Naive thymus-derived CD8-positive, alpha-beta T cell (primary cell): ENCODE measurements at places on chromosomes 2 and 18. TPM values are rescaled to one million over a fixed set of nuclear protein-coding genes. Genes with fewer than 3 reads are reported as not detected.

The MAB21L4 gene
- not detected for total RNA-seq

The AKAIN1 gene
- not detected for total RNA-seq

The MYO7B gene
- total RNA-seq, result 0.58 TPM

The UGT1A9 gene
- not detected for total RNA-seq

The ABHD1 gene
- 2.7 TPM for total RNA-seq

The SMAD7 gene
- total RNA-seq, result 32.5 TPM

GRCh38 chr18:47168913-47169312, 7.3 kb downstream of the IER3IP1 start:
- no peak for DNase-seq

DNA sequence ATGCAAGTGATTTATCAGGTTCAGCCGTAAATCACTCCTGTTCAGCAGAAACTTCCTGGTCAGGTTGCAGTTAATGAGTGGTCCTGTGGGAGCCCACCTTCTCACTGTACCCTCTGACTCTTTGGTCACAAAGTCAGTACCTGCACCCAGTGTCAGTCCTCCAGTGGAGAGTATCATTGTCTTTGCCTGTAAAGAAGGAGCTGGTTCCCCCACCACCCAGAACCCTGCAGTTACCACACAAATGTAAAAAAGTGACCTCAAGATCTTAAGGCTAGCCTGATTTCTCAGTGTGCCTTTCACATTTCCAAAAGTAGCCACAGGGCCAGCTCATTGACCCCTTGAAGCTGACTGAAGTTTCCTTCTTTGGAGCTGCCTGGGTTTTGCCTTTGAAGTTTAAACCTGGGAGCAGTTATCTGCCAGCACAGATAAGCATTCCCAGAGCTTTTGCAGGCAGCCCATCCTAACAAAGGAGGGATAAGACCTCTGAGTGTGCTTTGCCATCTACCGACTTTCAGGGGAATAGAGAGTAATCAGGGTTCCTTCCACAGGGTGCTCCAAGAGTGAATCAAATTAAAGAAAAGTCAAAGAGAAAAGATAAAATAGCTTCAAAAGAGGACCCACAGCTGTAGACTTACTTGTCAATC, 725.2 kb downstream of the CPS1 start:
- no peak for DNase-seq

DNA sequence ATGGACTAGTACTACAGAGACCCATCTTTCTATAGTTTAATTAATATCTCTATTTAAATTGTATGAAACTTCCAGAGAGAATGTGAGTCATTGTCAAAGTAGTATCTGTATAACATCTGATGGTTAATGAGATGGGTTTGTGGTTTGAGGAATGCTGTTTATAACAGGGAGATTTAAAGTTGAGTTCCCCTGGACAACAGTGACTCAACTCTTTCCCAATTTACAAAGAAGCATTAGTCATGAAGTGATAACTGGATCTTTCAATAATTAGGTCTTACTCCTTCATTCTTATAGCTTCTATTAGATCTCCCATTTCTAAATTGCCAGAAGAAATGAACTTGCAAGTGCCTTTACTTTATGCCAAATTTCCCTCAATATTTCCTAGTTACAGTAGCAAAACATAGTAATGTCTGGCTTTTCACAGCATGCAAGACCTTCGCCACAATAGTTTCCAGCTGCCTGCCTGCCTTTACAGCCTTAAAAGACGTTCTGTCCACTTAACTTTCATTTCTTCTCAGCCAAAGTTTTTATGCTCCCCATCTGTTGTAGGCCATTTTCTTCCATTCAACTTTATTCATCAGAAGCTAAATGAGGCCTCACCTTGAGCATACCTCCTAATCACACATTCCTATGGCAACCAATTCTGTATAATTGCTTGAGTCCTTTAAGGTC, 47.7 kb upstream of the WDR75 start:
- DNase-seq, result no peak

DNA sequence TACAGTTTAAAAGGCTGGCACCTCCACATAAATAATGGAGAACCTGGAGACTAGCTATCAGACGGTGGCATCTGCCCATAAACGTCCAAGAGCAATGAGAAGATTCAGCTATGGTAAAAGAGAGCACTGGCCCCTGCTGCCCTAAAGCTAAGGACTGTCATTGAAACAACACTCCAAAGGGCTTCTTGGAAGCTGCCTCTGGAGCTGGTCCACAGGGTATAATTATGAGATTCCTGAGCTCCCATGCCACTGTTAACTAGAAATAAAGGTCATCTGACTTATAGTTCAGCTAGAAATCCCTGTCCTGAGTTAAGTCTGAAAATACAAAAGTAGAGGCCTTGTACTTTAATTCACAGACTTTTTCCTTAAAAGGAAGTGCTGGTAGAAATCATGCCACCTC, 39.9 kb upstream of the RBMS1 start:
- DNase-seq, result no peak

DNA sequence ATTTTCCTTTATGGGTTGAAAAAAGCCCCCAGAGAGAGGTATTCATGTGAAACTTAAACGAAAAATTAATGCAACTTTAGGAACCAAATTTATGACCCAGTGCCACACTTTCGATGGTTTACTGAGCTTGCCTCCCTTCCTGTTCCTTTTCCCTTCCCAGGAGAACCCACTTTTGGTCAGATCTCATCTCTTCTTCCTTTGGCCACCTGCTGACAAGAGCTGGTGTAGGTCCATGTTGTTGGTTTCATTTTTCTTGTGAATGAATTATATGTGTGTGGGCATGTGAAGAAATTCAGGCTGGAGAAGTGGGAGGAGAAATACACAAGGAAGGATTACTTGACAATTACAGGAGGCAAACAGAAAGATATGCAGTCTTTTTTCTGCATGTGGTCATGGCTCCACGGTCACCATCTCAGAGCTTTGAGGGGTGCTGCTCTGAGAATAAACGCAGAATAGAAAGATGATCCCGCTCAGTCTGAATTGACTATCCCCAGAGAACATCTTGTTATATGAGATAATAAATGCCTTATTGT, 111.3 kb upstream of the TCF4 start:
- DNase-seq, result no peak

GRCh38 chr2:223078482-223078881, 26.5 kb downstream of the KCNE4 start:
- DNase-seq, result no peak

- DNase-seq, result no peak
Observed at GRCh38 chr18:31679791-31680432, 4.5 kb downstream of the B4GALT6 start.

GRCh38 chr2:223003191-223003590, 48.8 kb upstream of the KCNE4 start:
- no peak for DNase-seq

GRCh38 chr2:55932843-55933242, 9.3 kb upstream of the EFEMP1 start:
- DNase-seq, result no peak

DNA sequence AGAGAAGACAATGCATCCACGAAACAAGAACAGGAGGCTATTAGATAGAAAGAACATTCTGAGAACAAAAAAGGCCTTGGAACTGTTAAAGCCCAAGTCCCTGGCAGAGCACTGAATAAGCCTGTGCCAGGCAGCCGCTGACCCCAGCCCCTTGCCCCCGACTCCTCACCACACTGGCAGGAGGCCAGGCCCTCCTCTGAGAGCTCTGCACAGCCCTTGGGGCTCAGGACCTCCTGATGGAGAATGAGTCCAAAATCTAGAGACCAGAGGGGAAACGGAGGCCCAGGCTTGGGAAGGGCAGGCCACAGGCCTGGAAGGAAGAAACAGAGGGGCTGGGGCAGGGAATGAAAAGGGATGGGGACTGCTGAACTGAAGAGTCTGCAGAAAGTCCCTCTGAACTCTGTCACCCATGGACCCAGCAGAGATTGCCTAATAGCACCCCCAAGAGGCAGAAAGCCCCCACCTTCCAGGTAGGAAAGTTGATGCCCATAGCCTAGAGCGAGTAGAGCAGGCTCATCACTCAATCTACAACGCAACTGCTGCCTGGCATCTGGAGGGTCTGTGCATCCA, 18.3 kb upstream of the TNS1 start:
- DNase-seq, result no peak

DNA sequence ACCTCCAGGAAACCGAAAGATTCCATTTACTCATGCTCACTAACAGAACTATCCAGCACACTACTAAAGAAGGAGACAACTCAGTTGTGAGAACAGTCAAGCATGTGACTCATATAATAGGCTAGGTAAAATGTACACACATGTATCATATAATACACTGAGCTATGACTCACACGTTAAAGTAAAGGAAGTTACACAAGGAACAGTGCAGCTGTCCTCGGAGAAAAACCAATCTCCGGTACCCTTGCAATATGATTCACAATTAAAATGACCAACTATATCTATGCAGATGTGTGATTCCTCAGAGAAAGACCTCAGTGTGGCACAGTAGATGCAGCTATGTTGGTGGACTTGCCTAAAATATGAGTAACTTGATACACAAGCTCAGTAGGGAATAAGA, 76.5 kb downstream of the STRN start:
- DNase-seq, result no peak

- no peak for DNase-seq
Observed at GRCh38 chr18:12031846-12032245, 50.5 kb downstream of the IMPA2 start.

DNA sequence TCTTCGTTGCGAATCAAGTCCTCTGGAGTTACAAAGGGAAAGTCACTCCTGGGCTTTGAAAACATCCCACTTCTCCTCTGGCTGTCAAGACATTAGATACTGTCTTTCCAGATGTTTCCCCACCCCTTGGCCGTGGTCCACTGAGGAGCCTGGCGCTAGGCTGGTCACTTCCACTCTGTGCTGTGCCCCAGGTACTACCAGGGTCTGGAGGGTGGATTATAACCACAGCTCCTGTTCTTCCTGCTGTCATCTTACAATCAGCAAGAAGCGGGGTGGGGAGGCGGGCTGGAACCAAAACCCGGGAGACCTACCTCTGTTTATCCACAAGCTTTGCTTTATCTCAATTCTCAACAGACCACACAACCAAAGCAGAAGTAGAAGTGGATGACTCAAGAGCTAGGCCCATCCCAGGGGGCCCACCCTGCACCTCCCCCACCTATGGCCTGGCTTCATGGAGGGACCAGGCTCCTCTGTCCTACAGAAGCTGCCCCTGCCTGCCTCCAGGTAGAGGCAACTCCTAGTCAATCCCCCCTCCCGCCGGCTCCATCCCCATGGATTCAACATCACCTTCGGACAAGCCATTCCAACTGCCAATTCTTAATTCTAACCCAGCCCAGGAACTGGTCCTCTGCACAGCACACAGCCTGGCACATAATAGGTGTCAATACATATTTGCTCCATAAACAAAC, 17.8 kb downstream of the SMAD7 start:
- DNase-seq, result no peak

DNA sequence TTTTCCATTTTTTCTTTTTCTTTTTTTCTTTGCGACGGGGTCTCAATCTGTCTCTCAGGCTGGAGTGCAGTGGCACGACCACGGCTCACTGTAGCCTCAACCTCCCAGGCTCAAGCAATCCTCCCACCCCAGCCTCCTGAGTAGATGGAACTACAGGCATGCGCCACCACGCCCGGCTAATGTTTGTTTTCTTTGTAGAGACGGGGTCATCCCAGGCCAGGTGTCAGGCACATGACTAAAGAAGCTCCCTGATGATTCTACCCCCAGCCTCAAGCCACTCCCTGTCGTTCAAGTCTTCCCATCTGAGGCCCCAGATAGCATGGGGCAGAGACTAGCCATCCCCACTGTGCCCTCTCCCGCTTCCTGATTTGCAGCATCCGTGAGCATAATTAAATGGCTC, 9.8 kb upstream of the FZD5 start:
- no peak for DNase-seq

- no peak for DNase-seq
Observed at GRCh38 chr2:147679191-147679954, 165.5 kb upstream of the ACVR2A start.

DNA sequence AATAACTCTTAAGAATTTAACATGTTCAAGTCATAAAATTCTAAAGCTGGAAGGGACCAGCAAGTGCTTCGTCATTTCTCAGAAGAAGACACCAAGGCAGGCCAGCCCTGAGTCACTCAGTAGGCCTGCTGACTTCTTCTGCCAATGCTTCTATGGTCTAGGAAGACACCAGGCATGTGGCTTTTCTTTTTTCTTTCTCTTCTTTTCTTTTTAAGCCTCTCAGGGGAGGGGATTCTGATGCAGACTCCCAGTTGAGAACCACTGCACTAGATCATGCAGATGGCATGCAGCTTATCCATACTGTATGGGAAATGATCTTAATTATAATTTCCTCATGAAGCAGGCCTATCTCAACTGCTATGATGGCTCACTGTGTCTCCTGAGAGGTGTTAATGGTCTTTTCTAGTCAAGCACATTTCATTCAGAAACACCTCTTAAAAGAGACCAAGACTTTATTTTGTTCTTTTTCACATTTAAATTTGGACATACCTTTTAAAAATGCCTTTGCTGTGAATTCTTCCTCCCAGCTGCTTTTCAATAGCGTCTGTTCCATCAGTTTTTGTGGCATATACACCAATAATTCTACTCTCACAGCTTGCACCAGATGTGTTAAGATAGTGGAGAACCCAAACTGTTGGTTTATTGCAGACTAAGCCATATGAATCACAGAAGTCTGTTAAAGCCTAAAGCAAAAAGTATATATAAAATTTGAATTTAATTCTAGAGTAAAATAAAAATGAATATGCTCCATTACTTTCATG, 11.3 kb downstream of the KCTD18 start:
- no peak for DNase-seq

GRCh38 chr2:30464544-30465170, 17.6 kb downstream of the LCLAT1 start:
- no peak for DNase-seq

- no peak for DNase-seq
Observed at GRCh38 chr2:13260402-13260801, 543.7 kb downstream of the TRIB2 start.

DNA sequence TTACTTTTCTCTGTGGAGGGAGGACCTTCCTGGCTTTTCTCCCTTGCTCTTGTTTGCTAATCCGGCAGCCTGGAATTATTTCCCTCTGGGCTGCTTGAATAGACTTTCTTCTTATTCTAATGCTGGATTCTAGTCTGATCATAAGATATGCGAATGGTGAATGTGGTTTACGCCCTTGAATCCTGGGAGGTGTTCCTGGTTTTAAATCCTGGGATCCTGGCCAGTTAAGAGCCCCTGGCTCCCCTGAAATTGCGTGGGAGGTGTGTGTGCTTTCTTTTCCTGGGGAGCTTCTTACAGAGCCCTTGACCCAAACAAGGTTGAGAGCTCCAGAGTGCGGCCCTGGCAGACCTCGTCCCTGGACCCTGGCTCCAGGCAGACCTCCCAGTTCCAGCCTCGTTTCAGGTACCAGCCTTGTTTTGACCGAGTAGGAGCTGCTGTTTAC, 2.8 kb downstream of the SH3BP4 start:
- no peak for DNase-seq

GRCh38 chr2:217077831-217078407, 218.1 kb upstream of the TNP1 start:
- no peak for DNase-seq

DNA sequence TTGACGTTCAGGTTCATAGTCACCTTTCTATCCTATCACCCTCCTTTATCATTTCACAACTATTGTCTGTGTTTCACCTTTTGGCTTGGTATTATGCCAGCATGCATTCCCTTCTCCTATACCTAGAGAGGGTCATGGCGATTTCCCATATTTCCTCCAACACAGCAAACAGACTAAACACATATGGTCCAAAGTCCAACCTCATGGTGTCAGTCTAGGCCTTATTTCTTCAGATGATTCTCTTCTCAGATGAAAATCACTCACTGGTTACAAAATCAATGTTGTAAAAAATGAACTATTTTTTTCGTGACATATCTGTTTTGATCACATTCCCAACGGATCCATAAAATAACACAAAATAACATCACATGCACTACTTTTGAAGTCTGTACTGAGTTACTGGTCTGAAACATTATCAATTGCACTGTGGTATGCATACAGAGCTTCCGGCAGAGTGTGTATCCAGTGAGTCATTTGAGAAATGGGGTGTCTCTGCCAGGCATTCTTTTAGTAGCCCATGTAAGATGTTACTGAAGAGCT, 204.8 kb upstream of the GALNT5 start:
- DNase-seq, result no peak
